ENCODE measurements at places on chromosomes 16 and 17.

- DNase-seq, result no peak
These were observed 16.4 kb downstream of the ATP6V0A1 start for GRCh38 chr17:42475121-42475520.

DNA sequence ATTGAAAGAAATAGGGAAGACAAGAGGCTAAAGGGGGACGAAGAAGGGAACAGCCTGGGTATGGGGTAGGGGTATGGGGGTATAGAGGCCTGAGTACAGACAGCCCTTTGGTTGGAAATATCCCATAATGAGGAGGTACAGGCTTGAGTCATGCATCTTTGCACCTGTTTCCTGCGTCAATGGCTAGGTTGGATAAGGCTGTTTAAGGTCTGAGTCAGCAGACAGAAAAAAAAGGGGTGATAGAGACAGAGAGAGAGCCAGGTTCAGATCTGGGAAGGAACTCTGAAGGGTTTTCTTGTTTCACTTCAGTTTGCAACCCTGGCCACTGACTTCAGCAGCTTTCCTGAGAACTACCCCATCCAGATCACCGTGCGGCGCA is 8.5 kb downstream of the FNDC8 start:
- DNase-seq, result no peak

GRCh38 chr16:26795184-26795583 is 271.5 kb upstream of the C16orf82 start:
- DNase-seq, result peak; percentile 29

- peak; percentile 85 for DNase-seq
These were observed 243.2 kb upstream of the GSE1 start for GRCh38 chr16:85369741-85370528.

DNA sequence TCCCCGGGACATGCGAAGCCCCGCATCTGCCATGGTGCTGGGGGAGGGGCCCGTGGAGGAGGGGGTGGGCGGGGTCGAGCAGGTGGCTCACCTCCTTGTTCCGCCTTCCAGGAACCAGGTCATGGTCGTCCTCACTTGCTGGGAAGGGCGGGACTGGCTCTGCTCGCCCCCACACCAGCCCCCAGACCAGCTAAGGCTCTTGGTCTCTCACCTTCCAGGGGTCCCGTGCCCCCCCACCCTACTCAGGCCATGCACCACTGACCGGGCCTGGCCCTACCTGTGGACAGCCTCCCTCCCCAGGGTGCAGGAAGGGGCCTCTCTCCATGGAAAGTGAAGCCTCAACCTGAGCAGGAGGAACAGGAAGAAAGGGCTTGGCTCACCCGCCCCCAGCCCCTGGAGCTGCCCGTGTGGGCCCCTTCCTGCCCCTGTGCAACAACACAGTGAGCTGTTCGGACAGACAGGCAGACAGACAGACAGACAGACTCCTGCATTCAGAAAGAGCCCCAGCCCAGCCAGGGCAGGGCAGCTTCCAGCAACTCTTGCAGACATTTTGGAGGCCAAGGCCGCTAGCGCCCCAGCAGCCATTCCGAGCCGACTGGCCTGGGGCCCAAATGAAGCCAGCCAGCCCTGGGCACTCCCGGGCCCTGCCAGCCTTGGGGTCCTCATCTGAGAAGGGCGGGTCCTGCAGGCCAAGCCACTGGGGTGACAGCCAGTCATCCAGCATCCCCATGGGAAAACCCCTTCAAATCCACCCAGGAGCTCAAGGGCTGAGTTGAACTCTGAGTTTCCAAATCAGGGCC is 8.1 kb upstream of the KREMEN2 start:
- no peak for DNase-seq

DNA sequence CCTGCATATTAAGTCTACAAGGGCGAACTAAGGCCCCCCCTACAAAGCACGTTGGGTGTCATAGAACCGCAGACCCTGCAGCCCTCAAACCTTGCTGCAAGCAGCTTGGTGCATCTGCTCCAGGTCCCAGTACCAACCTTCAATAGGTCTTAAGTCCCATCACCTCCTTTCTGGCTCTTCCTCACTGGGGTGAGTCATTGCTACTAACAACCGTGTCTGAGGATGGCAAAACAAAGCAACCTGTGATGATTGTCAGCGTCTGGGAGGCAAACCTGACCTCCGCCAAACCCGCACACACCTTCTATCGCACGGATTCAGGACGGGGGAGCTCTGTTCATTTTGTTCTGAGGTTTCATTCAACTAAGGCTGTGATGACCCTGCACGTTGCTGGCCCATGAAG is 138.9 kb downstream of the SLC39A11 start:
- no peak for DNase-seq

DNA sequence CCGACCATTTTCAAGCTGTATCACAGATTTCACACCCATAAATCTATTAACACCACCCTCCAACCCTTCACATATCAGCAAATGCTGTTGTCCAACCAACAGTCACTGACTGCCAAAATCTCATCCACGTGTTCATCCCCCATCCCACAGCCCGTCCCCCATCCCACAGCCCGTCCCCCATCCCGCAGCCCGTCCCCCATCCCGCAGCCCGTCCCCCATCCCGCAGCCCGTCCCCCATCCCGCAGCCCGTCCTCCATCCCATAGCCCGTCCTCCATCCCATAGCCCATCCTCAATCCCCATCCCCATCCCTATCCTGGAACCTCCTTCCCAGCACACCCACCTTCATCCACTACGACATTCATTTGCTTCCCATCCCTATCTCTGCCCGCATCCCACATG is 14.1 kb downstream of the DLG4 start:
- DNase-seq, result no peak

DNA sequence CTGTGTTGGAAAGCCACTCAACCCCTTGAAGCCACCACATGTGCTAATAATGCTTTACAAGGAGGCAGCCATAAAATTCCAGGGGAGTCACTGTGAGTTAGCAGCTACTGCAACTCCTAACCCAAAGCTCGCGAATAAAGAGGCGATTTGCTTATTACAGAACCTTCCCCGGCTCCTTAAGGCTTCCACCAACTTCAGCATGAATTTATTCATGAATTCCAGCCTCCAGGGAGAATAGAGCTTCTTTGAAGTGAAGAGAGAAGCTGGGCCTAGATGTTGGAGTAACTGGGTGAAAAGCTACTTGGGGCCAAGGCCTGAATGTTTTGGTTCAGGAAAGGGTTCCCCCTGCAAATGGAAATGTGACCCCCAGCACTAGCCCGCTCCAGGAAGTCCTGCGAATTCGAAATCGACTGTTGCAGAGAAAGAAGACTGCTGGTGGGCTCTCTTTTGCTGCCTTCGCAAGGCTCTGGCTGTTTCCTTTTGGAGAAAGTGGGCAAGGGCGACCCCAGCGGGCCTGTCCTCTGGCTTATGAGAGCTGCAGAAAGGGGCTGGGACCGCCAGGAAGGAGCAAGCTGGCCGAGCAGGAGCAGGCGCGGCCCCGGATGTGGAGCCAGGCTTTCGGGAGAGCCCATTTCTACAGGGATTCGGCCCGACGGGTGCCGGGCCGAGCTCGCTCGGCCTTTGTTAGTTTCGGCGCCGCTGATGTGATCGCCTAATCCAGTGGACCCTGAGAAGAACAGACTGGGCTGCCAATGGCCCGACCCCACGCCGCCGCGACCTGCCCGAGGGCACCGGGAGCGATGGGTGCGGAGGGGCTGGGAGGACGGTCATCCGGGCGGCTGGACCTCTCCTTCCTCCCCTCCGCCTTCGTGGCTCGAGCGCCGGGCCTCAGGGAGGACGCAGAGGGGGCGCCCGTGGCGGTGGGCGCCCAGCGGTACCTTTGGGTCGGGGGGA is 7.6 kb downstream of the CBX8 start:
- DNase-seq, result no peak

DNA sequence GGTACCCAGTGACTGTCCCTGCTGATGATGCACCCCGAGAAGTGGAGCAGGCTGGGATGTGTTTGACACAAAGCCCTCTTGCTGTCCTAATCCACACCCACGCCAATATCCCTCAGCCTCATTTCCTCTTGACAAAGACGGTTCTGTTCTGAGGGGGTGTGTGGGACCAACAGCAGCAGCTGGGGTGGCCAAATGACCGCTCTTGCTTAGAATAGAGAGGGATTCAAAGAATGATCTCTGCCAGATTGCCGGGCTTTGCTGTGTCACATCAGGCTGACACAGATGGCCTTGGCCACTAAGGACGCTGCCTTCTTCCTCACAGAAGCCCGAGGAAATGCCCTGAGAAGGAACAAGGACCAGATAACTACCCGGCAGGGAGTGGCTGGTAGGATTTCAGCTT is 250.7 kb downstream of the NTN1 start:
- DNase-seq, result no peak

DNA sequence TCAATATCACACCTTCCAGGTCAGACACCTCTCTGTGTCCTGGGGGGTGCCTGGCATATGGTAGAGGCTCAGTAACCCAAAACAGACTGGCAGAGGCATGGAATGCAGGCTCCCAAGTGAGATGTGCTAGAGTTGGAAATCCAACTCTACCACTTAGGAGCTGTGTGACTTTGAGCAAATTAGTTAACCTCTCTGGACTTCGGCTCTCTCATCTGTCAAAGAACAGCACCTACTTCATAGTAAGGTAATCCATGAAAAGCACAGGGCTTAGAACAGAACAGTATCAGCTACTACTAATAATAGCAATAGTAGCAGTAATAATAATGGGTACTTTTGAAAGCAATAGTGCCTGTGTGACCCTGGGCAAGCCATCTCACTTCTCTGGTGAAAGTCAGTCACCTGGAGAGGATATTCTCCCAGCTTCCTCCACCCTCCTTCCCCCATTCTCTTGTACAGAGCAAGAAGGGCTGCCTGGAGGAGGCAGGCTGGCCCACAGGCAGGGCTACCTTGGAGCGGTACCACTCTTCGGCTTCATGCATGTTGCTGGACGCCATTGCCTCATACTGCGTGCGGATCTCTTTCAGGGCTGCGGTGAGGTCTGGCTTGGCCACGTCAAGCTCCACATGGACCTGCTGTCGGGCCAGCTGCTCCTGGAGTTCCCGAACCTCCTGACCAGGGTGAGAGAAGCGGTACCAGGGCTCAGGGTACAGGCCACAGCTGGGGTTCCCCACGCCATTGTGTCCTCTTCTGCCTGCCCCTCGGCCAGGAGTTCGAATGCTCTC is 2.3 kb downstream of the GFAP start:
- no peak for DNase-seq

DNA sequence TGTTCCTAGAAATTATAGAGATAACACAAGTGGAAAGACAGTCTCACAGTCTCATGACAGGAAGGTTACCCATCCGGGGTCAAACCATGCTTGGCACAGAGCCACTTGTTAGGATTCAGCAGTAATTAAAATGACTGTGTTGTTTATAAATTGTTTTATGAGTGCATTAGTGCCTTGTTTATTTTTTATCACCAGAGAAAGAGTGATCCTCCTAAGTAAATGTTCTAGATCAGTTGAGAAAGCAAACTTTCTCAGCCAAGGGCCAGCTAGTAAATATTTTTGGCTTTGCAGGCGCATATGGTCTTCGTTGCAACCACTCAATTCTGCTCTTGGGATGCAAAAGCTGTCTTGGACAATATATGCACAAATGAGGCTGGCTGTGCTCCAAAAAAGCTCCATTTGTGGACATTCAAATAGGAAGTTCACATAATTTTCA is 253.9 kb upstream of the CACNG5 start:
- DNase-seq, result no peak

- no peak for DNase-seq
These were observed 21.0 kb upstream of the ITGAX start for GRCh38 chr16:31333686-31334649.

- DNase-seq, result no peak
These were observed 95.9 kb upstream of the TBX2 start for GRCh38 chr17:61303817-61304096.

DNA sequence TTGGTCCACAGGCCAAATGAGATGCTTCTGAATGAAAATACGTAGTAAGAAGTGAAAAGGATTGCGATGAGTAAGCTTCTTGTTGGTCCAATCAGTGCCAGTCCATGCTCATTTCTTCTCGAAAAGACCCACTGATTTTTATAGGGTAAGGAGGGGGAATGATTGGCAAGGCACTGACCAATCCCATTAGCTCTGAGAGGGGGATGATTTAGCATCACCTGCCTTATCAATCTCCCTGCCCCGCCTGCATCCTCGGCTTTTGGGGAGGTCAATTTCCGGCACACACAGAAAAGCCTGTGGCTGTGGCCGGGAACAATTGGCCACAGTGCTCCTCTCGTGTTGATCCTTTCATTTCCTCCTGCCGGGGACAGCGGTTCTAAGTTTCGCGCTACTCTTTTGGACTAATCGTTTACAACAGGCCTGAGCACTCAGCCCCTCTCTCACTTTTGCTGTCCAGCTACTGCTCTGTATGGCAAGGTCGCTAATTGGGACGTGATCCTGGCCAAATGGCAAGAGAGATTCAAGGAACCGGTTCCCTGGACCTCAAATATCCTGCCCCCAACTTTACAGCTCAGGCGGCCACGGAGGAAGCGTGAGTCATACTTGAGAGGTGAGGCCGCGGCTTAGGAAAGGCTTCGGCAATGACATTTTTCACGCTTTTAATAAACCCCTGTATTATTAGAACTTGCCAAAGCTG is 43.1 kb downstream of the TBX4 start:
- DNase-seq, result no peak

DNA sequence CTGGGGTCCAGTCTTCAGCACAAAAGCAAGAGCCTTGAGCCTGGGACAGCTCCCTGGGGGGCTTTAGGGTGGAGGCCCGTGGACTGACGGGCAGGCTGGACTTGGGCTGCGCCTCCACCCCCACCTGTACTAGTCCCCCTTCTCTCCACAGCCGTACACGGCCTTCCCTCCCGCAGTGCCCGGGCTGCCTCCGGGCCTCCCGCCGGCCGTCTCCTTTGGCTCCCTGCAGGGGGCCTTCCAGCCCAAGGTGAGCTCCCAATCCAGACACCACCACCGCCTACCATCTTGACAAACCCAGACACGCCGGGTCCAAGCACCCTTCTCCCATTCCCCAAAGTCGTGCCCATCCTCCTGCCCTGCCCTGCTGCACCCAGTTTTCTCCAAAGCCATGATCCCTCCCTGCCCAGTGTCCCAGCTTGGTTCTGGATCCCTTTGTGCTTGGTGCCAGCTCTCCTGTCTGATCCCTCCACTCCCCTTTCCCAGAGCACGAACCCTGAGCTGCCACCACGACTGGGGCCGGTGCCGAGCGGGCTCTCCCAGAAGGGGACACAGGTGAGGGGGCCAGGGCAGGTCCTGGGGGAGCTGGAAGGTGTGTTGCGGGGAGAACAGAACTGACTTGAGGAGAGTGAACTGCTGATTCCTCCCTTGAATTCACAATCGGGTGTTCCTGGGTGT is 7.1 kb downstream of the FBRS start:
- no peak for DNase-seq

DNA sequence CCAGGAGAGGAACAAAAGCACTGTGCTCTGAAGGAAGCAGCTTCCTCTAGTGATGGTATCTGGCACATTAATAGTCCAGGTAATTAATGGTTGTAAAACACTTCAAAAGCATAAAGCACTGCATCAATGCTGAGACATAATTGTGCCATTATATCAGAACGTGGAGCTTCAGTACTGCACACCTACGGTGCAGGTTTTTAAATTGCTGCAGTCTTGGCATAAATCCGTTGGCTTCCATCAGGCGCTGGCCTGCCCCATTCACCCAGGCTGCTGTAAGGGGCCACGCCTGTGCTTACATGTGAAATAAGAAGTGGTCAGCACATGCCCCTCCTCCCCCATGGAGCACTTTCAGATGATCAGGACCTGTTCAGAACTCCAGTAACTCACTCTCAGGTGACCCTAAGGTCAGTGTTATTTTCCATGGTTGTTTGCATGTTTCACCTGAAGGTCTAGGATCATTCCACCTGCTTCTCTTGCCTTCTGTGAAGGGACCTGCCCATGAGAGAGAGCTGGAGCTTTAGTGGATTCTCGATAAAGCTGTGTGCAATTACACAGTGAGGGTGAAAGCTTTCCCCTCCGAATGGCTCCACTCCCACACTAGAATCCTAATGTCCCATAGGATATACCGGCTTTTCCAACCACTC is 345.3 kb downstream of the CA10 start:
- no peak for DNase-seq

GRCh38 chr16:8958344-8959167 is 5.2 kb downstream of the USP7 start:
- DNase-seq, result no peak

Measured in stimulated activated CD8-positive, alpha-beta memory T cell treated with anti-CD3 and anti-CD28 coated beads, Interleukin-4, amount 100 ng/mL, for 48 hours (primary cell).